ENCODE measurements at places on chromosomes 11 and 22. TPM values are rescaled to one million over a fixed set of nuclear protein-coding genes. Genes with fewer than 3 reads are reported as not detected.

MTFP1 gene
- total RNA-seq, result 114 TPM

KLHDC7B gene
- total RNA-seq, result 15.1 TPM

OR52H1 gene
- total RNA-seq, result not detected

MYEOV gene
- total RNA-seq, result not detected

GLYATL1 gene
- total RNA-seq, result 1.3 TPM

MYO7A gene
- total RNA-seq, result 0.16 TPM

NAV2 gene
- total RNA-seq, result 0.14 TPM

APIP gene
- 39.5 TPM for total RNA-seq

MPZL3 gene
- 50.7 TPM for total RNA-seq

CRYBA4 gene
- total RNA-seq, result not detected

TRABD gene
- total RNA-seq, result 77.8 TPM

MOGAT2 gene
- total RNA-seq, result not detected

MYRF gene
- 0.68 TPM for total RNA-seq

ZNF215 gene
- 2.5 TPM for total RNA-seq

DNA sequence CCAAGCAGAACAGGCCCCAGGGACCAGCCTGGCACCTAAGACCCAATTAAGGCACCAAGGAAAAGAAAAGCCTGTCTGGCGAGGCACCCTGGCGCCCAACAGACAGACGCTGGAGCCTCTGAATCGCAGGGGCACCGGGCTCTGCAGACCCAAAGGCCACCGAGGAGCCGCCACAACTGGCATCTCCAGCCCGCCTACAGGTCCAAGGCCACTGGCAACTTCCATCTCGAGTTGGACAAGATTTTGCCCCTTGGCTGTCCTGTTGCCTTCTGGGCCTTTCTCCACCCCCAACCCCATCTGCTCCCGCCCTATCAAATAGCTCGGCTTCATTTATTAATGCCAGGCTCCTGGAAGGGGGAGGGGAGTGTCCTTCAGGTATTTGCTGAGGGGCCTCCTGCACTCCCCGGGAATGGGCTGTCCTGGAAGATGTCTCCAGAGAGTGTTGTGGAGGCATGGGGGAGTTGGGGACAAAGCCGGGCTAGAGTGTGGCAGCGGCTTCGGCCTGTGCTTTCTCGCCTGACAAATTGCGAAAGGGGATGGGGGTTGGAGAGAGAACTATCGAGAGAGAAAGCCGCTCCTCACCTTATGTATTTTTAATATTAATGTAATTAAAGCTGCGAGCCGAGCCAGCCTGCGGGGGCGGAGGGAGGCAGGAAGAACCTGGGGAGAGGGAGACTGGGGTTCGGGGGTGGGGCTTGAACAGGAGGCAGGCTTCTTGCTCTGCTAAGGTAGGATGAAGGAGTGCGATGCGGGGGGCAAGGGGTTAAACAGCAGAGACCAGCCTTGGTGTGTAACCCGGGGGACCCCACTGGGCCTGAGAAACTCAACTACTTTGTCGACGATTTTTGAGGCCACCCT, 2.0 kb downstream of the DSCAML1 start:
- peaks cover 61% of the 10 kb centered on the region for H3K27me3 ChIP-seq
- no peak overlapping the region for H3K27ac ChIP-seq
- no peaks in the 10 kb centered on the region for H3K36me3 ChIP-seq
- no peak for DNase-seq
- peaks cover 8% of the 10 kb centered on the region for H3K4me1 ChIP-seq

DNA sequence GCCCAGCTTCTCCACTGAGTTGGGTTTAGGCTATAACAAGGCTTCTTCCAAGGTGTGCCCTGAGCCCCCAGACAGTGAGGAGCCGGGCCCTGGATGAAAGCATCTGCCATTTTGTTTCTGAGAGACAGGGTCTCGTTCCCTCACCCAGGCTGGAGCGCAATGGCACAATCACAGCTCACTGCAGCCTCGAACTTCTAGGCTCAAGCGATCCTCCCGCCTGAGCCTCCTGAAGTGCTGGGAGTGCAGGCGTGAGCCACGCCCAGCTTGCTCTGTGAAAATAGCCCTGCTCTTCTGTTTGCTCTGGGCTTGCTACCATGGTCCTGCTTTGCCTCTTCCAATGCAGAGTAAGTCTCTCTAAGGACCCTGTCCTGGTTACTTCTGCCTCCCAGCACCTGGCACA, 6.7 kb downstream of the DENND6B start:
- H3K36me3 ChIP-seq, result no peaks in the 10 kb centered on the region
- H3K4me1 ChIP-seq, result peaks cover 3% of the 10 kb centered on the region
- H3K4me3 ChIP-seq, result no peak overlapping the region
- DNase-seq, result no peak
- H3K27ac ChIP-seq, result no peak overlapping the region
- H3K27me3 ChIP-seq, result no peaks in the 10 kb centered on the region

- peaks cover 9% of the 10 kb centered on the region for H3K36me3 ChIP-seq
- H3K4me1 ChIP-seq, result no peaks in the 10 kb centered on the region
- no peak for DNase-seq
- H3K27me3 ChIP-seq, result peaks cover 4% of the 10 kb centered on the region
- H3K4me3 ChIP-seq, result no peak overlapping the region
These were observed 8.0 kb upstream of the LIN7C start for GRCh38 chr11:27514558-27514957.

DNA sequence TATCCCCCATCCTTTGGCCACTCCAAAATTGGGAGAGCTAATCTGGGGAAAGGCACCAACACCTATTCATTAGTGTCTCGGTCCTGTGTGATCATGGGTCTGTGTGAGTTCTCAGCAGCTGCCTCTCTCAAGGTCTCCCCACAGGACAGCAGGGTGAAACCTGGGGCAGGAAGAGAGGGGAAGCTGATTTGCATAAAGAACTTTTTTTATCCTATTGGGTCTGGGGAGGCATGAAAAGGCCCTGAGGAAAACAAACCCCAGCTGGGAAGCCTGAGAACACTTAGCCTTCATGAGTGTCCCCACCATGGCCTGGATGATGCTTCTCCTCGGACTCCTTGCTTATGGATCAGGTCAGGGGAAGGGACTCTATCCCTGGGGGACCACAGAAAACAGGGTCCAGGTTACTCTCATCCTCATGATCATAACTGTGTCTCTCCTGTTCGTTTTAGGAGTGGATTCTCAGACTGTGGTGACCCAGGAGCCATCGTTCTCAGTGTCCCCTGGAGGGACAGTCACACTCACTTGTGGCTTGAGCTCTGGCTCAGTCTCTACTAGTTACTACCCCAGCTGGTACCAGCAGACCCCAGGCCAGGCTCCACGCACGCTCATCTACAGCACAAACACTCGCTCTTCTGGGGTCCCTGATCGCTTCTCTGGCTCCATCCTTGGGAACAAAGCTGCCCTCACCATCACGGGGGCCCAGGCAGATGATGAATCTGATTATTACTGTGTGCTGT, 116.0 kb upstream of the TOP3B start:
- no peak overlapping the region for H3K4me3 ChIP-seq
- DNase-seq, result no peak
- peaks cover 31% of the 10 kb centered on the region for H3K27me3 ChIP-seq
- H3K27ac ChIP-seq, result peak overlapping the region; percentile 12

DNA sequence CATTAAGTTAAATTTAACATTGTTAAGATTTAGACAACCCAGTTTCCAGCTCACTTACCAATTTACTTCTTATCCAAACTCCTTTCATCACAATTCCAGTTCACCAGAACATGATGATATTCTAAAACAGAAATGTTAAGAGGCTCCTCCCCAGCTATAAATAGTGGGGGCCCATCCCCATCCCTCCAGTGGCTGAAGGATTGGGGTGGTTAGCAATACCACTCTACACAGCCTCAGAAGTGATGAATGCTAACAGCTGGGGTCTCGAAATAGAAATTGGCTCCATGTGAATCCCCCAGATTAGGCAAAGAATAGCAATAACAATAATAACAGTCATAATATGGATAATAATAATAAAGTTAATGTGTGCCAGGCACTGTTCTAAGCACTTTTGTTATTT, 97.9 kb upstream of the NCAM1 start:
- no peaks in the 10 kb centered on the region for H3K27me3 ChIP-seq
- no peak for DNase-seq
- no peak overlapping the region for H3K27ac ChIP-seq
- H3K36me3 ChIP-seq, result peaks cover 2% of the 10 kb centered on the region
- H3K4me1 ChIP-seq, result no peaks in the 10 kb centered on the region
- no peak overlapping the region for H3K4me3 ChIP-seq

- no peak for DNase-seq
- no peaks in the 10 kb centered on the region for H3K4me1 ChIP-seq
- H3K27me3 ChIP-seq, result no peaks in the 10 kb centered on the region
These were observed 68.4 kb downstream of the MYEOV start for GRCh38 chr11:69362315-69362714.

- H3K4me3 ChIP-seq, result peak overlapping the region; percentile 72
- H3K27me3 ChIP-seq, result peaks cover 29% of the 10 kb centered on the region
- H3K4me1 ChIP-seq, result peaks cover 36% of the 10 kb centered on the region
These were observed 107.7 kb upstream of the CLMP start for GRCh38 chr11:123302751-123303195.

DNA sequence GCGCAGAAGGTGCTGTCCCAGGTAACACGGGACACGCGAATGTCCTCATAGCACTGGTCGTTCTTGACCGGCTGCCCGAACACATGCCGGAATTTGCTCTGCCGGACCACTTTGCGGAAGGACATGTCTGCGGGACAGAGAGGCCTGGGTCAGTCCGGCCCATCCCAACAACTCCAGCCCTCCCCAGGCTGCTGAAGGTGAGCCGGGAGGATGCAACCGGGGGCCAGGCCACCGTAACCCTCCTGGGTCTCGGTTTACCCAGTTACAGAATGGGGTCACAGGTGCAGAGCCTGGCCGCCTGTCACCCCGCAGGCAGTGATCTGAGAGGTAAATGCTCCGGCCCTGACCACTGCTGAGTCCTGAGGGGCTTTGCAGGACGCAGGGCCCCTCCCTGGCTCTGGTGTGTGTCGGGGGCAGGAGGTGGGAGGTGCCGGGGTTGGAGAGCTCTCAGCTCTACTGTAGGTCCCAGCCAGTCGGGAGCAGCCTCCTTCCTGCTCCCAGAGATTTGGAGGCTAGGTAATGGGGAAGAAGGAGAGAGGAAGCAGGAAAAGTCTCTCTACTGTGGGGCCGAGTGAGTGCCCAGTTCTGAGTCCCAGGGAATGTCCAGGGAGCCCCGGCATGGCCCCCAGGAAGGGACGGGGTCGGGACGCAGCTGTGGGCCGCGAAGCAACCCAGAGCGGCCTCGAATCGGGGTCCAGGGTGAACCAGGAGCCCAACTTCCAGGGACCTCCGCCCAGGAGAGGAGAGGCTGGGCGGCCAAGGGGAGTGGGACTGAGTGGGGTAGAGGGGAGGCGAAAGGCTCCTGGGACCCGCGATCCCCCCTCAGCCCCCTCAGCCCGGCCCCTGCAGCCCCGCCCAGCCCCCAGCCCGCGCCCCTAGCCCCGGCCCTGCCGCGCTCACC, 522 bp downstream of the CORO1B start:
- peak overlapping the region; percentile 85 for H3K27ac ChIP-seq
- peak overlapping the region; percentile 62 for H3K4me3 ChIP-seq
- no peak for DNase-seq
- no peaks in the 10 kb centered on the region for H3K27me3 ChIP-seq

- H3K27ac ChIP-seq, result no peak overlapping the region
- H3K27me3 ChIP-seq, result no peaks in the 10 kb centered on the region
- DNase-seq, result no peak
- peaks cover 7% of the 10 kb centered on the region for H3K36me3 ChIP-seq
These were observed 67.9 kb downstream of the KCNC1 start for GRCh38 chr11:17802491-17802890.

- H3K27me3 ChIP-seq, result peaks cover 8% of the 10 kb centered on the region
- H3K4me3 ChIP-seq, result no peak overlapping the region
- H3K36me3 ChIP-seq, result peaks cover 2% of the 10 kb centered on the region
- no peak for DNase-seq
These were observed 15.3 kb upstream of the TREH start for GRCh38 chr11:118694771-118695170.

DNA sequence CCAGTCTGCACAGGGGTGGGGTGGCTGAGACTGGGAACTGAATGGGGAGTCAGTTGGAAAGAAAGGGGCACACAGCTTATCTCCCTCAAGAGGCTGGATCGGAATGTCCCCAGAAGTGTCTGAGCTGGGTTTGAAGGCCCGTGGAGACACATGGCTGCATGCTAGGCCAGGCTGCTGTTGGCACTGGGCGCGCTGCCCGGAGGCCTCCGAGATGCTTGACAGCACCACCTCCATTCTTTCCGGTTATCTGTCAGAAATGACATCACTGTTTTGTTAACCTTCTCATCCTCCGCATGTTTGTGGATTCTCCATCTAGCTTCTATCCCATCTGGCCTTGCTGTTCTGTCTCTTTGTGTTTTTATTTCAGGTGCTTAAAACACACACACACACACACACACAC, 85.5 kb downstream of the APIP start:
- no peak overlapping the region for H3K4me3 ChIP-seq
- no peak overlapping the region for H3K27ac ChIP-seq
- DNase-seq, result no peak
- H3K36me3 ChIP-seq, result no peaks in the 10 kb centered on the region

DNA sequence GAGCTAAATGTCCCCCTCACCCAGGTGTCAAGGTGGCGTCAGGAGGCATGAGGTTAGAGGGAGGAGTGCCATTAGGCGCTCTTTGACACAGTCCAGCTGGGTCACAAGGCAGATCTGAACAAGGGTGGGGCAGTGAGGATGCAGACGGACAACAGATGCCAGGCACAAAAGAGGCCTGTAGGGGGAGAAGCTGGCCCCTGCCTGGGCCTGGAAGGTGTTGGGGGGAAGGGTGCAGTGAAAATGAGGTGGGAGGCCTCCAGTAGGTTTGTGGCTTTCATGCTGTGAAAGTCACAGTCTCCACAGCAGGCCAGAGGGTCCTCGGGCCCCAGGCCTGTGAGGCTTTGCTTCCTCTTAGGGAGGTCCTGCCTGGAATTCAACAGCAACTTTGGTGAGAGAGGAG, 85.0 kb upstream of the PLET1 start:
- no peaks in the 10 kb centered on the region for H3K4me1 ChIP-seq
- no peaks in the 10 kb centered on the region for H3K36me3 ChIP-seq
- H3K27me3 ChIP-seq, result no peaks in the 10 kb centered on the region
- no peak for DNase-seq

DNA sequence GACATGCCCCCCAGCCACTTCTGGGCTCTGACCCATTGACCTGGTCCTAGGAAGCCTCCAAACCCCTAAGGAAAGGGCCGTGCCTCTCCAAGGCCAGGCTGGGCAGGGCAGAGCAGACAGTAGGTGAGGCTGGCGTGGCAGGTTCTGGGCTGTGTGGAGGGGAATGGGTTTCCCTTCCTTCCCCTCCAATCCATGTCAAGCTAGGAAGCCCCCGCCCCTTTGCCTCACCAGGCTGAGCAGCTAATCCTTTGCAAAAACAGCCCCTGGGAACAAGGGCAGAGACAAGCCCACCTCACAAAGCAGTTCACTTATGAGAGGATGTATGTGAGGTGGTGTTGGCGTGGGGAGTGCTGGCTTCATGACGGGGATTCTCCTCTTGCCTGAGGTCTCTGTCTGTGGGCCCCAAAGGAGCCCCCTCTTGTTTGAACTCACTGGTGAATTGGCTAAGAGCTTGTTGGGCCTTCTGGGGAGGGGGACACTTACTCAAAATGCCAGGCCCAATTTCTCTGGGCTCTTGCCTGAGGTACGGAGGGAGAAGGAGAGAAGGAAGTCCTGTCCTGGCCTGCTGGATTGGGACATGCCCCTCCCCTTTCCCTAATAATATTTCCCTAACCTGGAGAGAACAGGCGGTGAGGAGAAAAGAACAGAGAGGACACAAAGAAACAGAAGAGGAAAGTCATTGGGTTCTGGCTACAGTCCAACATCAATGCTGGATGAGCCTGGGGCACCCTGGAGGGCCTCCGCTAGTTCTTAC, 1.6 kb upstream of the TRIM29 start:
- no peak for DNase-seq
- no peaks in the 10 kb centered on the region for H3K4me1 ChIP-seq
- no peaks in the 10 kb centered on the region for H3K36me3 ChIP-seq

Measured in activated naive CD8-positive, alpha-beta T cell treated with anti-CD3 and anti-CD28 coated beads for 36 hours (primary cell).